NCI-H1417 treated with DMSO at 0.1 percent for 48 hours (cell line): ENCODE measurements at places on chromosomes 11 and 22.

DNA sequence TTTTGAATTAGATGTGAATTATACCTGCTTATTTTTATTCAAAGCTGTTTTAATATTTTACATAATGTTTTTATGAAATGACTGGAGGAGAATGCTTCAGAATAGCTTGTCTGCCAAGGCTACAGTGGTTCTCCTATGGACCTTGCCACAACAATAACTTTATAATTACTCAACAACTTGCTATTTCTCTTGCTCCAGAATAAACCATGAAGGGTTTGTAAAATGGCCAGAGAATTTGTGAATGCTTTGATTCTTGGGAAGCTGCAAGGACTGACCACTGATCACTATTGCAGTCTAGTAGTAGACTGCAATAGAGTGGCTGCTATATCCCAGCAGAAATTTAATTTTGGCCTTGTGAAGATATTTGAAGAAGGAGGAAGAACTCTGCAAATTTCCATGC, 199.7 kb downstream of the FAT3 start:
- no peak for DNase-seq

GRCh38 chr11:47355283-47356128, 3.0 kb upstream of the MYBPC3 start:
- DNase-seq: peak; percentile 82

DNA sequence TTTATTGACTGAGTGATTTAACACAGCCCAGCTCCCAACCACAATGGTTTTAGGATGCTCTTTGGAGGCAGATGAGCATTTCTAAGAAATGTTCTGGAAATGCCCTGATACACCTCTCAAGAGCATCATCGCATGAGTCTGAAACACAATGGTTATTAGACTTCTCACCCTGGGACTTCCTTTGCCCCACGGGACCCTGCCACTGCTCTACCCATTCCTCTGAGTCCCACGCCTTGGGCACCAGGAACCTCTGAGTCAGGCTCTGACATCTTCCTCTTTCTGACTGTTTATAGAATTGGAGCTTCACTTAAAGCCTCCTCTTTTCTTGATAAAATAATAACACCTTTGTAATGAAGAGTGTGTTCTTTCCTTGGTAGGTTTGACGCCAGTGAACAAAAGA, 85.6 kb upstream of the PARVA start:
- DNase-seq: no peak

- no peak for DNase-seq
These were observed 13.5 kb downstream of the ANO1 start for GRCh38 chr11:70091638-70092037.
